ENCODE measurements at places on chromosomes 4 and X. TPM values are rescaled to one million over a fixed set of nuclear protein-coding genes. Genes with fewer than 3 reads are reported as not detected.

Gene TLR10
- 0.13 TPM for total RNA-seq

- DNase-seq: no peak
Observed at GRCh38 chrX:133413218-133413925, 1.9 kb downstream of the GPC4 start.

Gene FGF2
- 0.37 TPM for total RNA-seq

GRCh38 chrX:50707955-50708699 is 105.9 kb downstream of the SHROOM4 start:
- DNase-seq: no peak

Gene ERCC6L
- total RNA-seq: 4.7 TPM

GRCh38 chr4:113292371-113293042 is 243.1 kb downstream of the ANK2 start:
- no peak for DNase-seq

- no peak for DNase-seq
Observed at GRCh38 chr4:151888367-151888866, 127.6 kb upstream of the GATB start.
